Stimulated activated CD4-positive, alpha-beta T cell treated with anti-CD3 and anti-CD28 coated beads, Interleukin-4, amount 100 ng/mL, for 1 hour (primary cell): ENCODE measurements at places on chromosomes 6 and 20.

- no peak for DNase-seq
Measured at GRCh38 chr6:20188630-20189075, 23.6 kb downstream of the MBOAT1 start.

DNA sequence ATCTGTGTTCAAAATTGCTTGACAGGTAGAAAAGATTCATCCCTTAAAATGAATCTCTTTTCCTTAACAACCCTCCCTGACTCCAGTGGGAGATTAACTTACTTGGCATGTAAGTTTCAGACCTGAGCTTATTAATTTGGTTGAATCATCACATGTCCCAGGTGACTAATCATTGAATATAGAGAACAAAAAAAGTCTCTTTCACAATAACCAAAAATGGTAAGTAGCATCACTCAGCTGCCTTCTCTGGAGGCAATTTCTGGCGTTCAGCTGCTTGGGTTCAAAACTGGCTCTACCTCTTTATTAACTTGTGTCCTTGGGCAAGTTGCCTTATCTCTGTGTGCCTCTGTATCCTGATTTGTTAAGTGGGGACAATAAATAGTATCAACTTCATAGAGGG, 2.9 kb downstream of the C6orf141 start:
- DNase-seq: no peak

- DNase-seq: no peak
Measured at GRCh38 chr6:141700819-141701218, 431.9 kb upstream of the GJE1 start.

- DNase-seq: no peak
Measured at GRCh38 chr6:89790403-89790802, 29.2 kb downstream of the MDN1 start.

GRCh38 chr6:117711369-117711768, 36.1 kb downstream of the NUS1 start:
- no peak for DNase-seq

- no peak for DNase-seq
Measured at GRCh38 chr6:152270301-152270925, 366.7 kb downstream of the SYNE1 start.

- DNase-seq: no peak
Measured at GRCh38 chr6:139367810-139368351, 6.6 kb downstream of the CITED2 start.

GRCh38 chr20:63883201-63883593, 11.7 kb upstream of the DNAJC5 start:
- DNase-seq: no peak

- no peak for DNase-seq
Measured at GRCh38 chr20:32458061-32458836, 100.1 kb downstream of the ASXL1 start.

DNA sequence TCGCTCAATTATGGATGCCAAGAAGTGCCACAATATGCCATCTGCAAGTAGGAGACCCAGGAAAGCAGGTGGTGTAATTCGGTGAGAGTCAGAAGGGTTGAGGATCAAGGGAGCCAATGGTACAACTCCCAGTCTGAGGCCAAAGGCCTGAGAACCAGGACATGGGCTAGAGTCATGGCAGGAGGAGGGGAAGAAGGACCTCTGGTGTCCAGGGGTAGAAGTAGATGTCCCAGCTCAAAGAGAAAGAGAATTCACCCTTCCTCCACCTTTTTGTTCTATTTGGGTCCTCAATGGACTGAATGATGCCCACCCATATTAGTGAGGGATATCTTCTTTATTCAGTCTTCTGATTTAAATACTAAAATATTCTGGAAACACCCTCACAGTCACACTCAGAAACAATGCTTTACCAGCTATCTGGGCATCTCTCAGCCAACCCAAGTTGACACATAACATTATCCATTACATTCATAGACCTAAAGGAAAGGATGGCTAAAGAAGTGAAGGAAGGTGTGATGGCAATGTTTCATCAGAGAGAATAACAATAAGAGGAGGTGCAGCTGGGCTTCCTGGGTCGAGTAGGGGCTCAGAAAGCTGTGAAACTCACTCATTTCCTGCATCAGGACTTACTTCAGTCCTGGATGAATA, 21.2 kb upstream of the HLA-DQA1 start:
- no peak for DNase-seq

DNA sequence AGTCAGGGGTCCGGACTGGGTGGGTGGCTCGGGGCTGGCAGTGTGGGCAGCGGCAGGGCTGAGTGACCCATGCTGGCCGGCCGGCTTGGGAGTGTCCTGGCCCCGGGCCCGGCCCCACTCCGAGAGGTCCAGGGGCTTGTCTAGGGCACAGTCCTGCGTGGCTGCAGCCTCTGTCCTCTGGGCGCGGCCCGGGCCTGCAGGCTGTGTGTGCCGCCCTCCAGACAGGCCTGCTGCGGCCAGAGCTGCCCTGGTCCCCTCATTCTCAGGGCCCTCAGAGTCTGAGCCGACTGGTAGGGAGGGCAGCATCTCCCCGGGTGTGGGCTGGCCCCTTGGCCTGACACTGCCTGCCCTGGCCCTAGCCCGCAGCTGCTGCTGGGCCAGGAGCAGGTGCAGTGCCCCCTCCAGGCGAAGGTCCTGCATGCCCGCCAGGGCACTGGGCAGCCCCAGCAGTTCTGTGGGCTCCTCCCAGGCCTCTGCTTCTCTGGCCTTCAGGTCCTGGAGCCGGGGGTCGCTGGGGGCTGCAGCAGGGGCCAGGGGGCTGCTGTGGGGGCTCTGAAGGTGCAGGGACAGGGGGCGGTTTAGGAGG, 6.9 kb upstream of the CABLES2 start:
- DNase-seq: no peak
